ENCODE measurements at places on chromosomes 2 and 18. TPM values are rescaled to one million over a fixed set of nuclear protein-coding genes. Genes with fewer than 3 reads are reported as not detected.
A peak's percentile ranks its signal among the peaks of the same experiment; 100 is the strongest.

GRCh38 chr2:18117592-18117991, 239.1 kb downstream of the KCNS3 start:
- H3K36me3 ChIP-seq = no peaks in the 10 kb centered on the region
- no peak for DNase-seq
- no peaks in the 10 kb centered on the region for H3K4me1 ChIP-seq
- H3K4me3 ChIP-seq = no peak overlapping the region
- no peak overlapping the region for H3K27ac ChIP-seq
- no peaks in the 10 kb centered on the region for H3K27me3 ChIP-seq

DNA sequence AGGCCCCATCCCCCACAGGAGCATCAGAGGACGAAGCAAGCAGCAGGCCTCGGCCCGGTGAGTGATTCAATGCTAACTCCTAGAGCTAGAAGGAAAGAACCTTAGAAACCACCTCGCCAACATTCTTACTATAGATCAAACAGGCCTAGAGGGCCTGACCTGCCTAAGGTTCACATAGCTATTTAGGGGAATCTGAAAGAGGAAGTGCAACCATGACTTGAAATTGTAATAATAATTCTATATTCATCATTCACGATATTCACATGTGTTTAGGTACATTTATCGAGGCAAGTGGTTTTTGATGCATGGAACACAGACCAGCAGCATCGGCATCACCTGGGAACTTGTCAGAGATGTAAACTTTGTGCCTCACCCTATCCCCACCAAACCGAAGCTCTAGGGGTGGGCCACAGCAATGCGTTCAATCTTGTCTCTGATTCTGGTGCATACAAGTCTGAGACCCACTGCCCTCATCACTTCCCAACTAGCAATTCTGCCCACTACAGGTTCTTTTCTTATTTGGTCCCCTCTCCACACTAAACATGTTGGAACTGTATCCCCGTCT, 78.0 kb upstream of the DNMT3A start:
- no peaks in the 10 kb centered on the region for H3K4me1 ChIP-seq
- H3K36me3 ChIP-seq = no peaks in the 10 kb centered on the region
- no peak overlapping the region for H3K27ac ChIP-seq
- H3K27me3 ChIP-seq = no peaks in the 10 kb centered on the region

The RESP18 gene
- not detected for total RNA-seq

The FHOD3 gene
- 21.5 TPM for total RNA-seq

DNA sequence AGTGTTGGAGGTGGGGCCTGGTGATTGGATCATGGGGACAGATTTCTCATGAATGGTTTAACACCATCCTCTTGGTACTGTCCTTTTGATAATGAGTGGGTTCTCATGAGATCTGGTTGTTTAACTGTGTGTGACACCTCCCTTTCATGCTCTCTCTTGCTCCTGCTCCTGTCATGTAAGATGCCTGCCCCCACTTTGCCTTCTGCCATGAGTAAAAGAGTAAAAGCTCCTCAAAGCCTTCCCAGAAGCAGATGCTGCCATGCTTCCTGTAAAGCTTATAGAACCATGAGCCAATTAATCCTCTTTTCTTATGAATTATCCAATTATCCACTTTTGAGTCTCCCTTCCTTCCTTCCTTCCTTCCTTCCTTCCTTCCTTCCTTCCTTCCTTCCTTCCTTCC, 317.7 kb downstream of the RDH14 start:
- H3K27ac ChIP-seq = no peak overlapping the region
- H3K27me3 ChIP-seq = no peaks in the 10 kb centered on the region
- no peak overlapping the region for H3K4me3 ChIP-seq
- H3K4me1 ChIP-seq = no peaks in the 10 kb centered on the region
- DNase-seq = no peak

DNA sequence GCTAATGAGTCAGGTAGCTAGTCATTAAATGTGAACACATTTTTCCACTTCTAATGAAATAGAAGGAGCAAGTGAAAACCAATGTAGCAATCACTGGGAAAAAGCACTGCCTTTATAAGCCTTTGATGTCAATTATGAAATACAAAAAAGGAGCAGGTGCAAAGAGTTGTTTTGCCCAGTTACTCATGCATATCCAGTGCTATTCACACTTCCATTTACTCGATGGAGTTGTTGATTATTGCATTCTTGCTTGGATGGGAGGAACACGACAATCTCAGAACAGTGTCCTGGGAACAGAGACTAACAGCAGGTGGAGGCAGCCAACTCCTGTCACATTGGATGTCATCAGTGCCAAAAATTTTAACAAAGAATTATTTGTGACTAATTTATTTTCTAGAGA, 372.5 kb downstream of the CBLN2 start:
- H3K4me3 ChIP-seq = no peak overlapping the region
- DNase-seq = no peak
- no peaks in the 10 kb centered on the region for H3K4me1 ChIP-seq
- H3K27me3 ChIP-seq = no peaks in the 10 kb centered on the region

The MFSD2B gene
- 0.54 TPM for total RNA-seq

- no peak overlapping the region for H3K27ac ChIP-seq
- no peak for DNase-seq
- H3K36me3 ChIP-seq = no peaks in the 10 kb centered on the region
- no peaks in the 10 kb centered on the region for H3K4me1 ChIP-seq
Observed at GRCh38 chr2:48548840-48549239, 18.9 kb downstream of the STON1 start.

DNA sequence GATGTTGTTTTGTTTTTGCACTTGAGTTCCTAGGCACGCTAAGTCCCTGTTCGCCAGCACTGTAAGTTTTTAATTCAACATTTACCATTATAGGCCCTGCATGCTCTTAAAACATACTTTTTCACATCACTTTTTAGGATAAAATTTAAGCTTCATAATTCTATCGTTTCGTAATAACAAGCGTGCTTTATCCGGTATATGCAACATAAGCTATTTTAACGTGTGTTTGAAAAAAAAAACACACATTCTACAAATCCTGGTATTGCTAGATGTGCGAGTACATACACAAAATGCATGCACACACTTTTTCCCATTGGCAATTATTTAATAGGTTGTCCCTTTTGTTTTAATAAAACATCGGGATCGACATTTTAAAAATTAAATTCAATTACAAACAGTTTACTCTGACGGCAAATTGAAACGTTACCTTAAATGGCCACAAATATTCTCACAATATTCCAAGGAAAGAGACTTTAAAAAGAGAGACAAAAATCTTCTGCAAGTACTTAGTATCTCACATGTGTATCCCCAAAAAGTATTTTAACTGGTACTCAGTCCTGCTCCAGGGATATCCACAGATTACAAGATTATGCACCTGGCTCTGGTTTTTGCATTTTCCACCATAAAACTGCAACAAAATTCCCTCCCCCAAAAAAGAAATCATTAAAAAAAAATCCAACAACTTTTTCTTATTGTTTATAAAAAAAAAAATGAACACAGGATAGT, 1.0 kb upstream of the TCF4 start:
- H3K27me3 ChIP-seq = no peaks in the 10 kb centered on the region
- no peak for DNase-seq
- no peaks in the 10 kb centered on the region for H3K36me3 ChIP-seq
- H3K4me3 ChIP-seq = peak overlapping the region; percentile 87
- H3K4me1 ChIP-seq = no peaks in the 10 kb centered on the region
- H3K27ac ChIP-seq = peak overlapping the region; percentile 20

The POTEJ gene
- not detected for total RNA-seq

The AQP4 gene
- 11.6 TPM for total RNA-seq

DNA sequence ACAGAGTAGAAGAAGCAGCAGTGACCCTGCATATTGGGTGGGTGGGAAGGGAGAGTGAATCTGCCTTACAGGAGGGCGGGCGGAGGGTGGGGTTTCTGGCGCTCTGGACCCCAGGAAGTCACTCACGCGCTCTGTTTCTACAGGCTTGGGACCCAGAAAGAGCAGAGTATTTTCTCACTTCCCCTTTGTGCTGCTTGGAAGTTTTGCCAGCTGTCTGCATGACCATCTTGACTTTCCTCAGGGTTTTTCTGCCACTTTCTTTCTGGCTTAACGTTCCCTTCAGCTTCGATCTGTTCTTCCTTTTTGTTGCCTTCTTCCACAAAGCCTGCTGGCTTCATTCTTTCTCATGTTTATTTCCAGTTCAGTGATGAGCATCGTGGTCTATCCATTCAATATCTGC, 383.1 kb downstream of the GALR1 start:
- DNase-seq = no peak
- no peaks in the 10 kb centered on the region for H3K4me1 ChIP-seq
- no peak overlapping the region for H3K4me3 ChIP-seq
- H3K27me3 ChIP-seq = no peaks in the 10 kb centered on the region
- H3K36me3 ChIP-seq = no peaks in the 10 kb centered on the region
- no peak overlapping the region for H3K27ac ChIP-seq

DNA sequence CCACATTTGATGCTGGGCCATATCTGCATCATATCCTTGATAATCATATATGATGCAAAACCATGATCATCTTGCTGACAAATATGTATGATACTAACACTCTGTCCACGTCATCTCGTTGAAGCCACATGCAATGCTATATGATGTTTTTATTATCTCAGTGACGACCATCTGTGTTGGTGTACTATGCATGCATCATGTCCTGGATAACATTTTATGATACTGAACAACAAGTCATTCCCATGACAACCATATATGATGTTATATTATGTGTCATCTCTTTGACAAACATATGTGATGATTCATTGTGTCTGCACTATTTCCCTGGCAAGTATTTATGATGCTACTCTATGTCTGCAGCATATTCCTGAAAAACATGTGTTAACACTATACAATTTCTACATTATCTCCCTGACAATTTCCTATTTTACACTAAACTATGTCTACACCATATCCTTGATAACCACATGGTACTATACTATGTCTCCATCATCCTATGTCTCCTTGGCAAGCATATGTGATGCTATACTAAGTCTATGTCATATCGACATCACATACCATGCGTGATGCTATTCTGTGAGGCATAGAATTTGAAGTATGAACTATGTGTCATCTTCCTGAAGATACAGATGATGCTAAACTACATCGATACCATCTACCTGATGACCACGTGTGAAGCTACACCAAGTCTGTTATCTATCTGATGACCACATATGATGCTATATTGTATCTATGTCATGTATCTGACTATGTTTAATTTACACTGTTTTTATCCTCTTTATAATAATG, 37.0 kb downstream of the DAW1 start:
- H3K27me3 ChIP-seq = no peaks in the 10 kb centered on the region
- no peaks in the 10 kb centered on the region for H3K36me3 ChIP-seq
- H3K4me1 ChIP-seq = no peaks in the 10 kb centered on the region

The AGAP1 gene
- 44.5 TPM for total RNA-seq

The FLACC1 gene
- 3.7 TPM for total RNA-seq

GRCh38 chr2:112972423-112973086, 5.3 kb upstream of the IL36G start:
- no peak overlapping the region for H3K4me3 ChIP-seq
- no peak for DNase-seq
- H3K36me3 ChIP-seq = no peaks in the 10 kb centered on the region

The PAIP2B gene
- total RNA-seq = 9.3 TPM

Measured in kidney (tissue), 22 donors.